ENCODE measurements at places on chromosomes 12 and 14.
A peak's percentile ranks its signal among the peaks of the same experiment; 100 is the strongest.

DNA sequence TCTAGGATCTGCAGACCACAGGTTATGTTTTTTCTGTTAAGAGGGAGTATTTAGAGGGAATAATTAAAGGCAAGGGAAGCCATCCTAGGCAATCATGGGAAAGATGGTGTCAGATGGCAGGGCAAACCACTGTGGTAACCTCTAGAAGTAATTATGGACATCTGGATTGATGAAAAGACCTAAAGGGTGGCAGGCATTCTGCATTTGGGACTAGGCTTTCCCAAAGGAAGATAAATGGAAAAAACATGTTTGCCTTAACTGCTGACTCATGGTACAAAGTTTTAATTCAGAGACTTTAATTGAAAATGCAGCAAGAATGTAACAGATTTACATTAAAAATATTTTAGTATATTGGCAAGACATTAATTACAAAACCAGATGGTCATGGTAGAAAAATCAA, 88.1 kb downstream of the TMEM30B start:
- DNase-seq, result no peak

DNA sequence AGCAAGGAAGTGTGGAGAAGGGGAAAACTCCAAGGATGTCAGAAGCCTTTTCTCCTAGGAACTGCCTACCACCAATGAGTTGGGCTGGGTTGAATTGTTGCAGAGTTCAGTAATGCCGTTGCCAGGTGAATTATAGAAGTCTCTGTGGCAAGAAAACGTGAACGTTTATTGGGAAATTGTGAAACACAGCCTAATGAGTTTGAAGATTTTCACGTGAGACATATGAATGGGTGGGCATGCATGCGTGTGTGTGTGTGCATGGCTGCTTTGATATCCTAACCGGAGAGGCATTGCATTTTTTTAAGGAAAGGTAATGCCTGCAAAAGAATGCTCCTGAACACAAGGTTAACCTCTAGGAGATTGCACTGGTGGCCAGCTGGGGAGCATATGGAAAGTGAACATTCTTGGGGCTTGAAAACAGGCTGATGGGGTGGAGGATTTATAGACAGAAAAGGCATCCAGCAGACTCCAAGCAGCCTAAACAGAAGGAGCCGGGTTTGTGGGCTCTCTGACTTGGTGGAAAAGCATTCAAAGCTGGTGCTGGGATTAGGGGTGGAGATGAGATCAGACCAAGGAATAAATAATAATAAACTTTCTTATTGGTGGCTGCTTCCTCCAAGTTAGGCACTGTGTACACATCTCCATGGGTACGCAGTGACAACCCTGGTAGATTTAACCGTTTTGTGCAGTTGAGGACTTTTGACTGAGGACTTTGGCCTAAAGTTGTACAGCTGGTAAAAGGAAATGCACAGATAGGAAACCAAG, 67.8 kb downstream of the NTF3 start:
- DNase-seq, result no peak

DNA sequence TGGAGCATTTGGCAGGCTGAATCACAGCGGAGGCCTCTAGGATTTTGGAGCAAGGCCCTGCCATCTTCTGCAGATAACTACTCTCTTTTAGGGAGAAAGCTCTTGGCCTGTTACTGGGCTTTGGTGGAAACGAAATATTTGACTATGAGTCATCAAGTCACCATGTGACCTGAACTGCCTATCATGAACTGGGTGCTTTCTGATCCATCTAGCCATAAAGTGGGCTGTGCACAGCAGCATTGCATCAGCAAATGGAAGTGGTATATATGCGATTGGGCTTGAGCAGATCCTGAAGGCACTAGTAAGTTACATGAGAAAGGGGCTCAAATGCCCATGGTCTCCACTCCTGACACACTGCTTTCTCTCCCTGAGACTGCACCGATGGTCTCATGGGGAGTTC, 21.1 kb downstream of the GYS2 start:
- DNase-seq, result no peak

GRCh38 chr14:74459289-74459946, 33.4 kb upstream of the SYNDIG1L start:
- DNase-seq, result no peak

- DNase-seq, result no peak
These were observed 4.8 kb upstream of the AEBP2 start for GRCh38 chr12:19434538-19434937.

- DNase-seq, result no peak
These were observed 127.4 kb upstream of the PRMT8 start for GRCh38 chr12:3363608-3364007.

DNA sequence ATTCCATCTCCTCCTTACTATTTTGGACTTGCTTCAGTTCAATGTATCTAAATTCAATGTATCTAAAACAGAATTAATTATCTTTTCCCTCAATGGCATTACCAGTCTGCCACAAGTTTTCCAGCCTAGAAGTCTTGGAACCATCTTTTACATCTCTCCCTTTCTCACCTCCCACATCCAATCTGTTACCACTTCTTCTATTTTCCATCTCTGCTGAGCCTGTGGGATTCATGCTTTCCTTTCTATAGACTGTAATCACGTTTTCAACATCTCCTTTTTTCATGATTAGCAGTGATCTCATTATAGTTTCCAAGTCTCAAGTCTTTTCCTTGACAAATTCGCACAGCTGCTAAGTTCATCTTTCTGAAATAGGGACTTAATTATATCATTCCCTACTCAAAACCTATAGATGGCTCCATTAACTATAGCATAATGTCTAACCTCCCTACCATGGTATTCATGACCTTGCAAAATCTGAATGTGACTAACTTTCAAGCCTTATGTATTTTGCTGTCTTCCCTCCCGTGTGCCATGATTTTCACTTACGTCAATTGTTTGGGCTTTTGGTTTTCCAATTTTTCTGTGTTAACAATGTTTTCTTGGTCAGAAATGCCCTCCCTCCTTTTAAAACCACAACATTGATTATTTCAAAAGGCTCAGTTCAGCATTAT, 20.5 kb upstream of the PTPRB start:
- no peak for DNase-seq

GRCh38 chr14:44027397-44027796, 479.7 kb downstream of the FSCB start:
- no peak for DNase-seq

- DNase-seq, result no peak
These were observed 46.6 kb upstream of the ESRRB start for GRCh38 chr14:76329154-76329928.

- no peak for DNase-seq
These were observed 17.9 kb upstream of the PTGR2 start for GRCh38 chr14:73833530-73834260.

DNA sequence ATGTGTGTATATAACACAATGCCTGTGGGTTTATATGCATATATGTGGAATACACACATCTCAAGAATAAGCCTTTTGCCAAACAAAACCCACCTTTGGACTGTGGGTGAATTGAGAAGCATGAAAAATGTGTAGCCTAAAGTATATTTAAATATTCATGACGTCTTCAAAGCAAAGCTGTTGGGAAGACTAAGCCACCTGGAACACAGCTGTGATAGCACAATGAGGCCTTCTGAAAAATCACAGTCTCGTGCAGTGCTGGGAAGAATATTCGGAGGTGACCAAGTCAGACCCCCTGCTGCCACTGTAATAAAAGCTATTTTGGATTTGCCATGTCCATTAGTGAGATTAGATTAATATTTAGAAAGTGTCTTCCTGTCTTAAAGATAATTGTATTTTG, 51.5 kb downstream of the SUDS3 start:
- DNase-seq, result no peak

DNA sequence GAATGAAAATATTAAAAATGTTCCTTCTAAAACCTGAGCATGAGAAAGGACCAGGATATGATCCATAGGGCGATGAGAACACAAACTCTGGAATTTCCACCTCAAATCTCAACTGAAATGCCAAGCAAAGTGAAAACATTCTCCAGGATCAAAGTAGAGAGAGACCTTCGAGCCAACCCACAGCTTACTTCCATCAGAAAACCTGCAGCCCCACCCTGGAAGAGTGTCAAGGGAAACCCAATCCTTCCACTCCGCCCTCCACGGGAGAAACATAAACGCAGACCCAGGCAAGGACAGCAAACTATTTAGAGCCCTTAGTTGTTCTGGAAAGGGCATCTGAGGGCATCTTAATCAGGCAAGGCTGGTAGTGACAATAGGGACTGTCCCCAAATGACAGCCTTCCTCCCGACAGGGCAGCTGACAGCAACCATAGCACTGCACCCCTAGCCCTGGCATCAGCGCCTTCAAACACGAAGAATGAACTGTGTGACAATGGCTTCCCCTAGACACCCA, 21.8 kb downstream of the SLC15A4 start:
- no peak for DNase-seq

- no peak for DNase-seq
These were observed 10.2 kb downstream of the ERG28 start for GRCh38 chr14:75650253-75651058.

DNA sequence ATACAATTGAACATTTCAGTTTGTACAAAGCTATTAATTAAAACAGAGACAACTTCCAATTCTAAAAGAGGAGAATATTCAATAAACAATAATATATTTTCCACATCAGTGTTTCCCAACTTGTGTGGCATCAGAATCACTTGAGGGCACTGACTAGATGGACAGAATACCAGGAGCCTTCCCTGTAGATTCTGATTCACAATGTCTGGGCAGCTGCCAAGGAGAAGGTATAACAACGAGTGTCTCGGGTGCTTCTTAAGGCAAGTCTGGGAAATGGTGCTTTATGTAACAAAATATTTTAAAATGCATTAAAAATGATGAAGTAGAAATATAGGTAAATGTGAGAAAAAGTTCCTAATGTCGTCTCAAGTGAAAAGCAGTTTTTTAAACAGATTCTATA, 26.2 kb downstream of the GALC start:
- no peak for DNase-seq

DNA sequence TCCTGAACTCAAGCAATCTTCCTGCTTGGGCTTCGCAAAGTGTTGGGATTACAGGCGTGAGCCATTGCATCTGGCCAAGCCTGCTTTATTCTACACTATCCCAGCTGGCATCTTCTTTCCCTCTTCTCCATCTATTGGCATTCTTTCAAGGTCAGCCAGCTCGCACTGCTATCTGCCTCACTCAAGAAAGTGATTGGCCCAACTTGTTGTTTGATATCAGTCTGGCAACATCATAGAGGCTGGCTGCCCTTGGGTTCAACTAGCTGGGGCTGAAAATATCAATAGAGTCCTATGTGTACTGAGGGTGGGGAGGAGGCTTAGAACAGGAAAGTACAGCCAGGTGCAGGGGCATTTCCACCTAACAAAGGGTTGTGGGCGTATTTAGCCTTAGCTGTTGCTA, 17.1 kb downstream of the GMFB start:
- no peak for DNase-seq

GRCh38 chr12:95411057-95411456, 62.9 kb upstream of the METAP2 start:
- no peak for DNase-seq

DNA sequence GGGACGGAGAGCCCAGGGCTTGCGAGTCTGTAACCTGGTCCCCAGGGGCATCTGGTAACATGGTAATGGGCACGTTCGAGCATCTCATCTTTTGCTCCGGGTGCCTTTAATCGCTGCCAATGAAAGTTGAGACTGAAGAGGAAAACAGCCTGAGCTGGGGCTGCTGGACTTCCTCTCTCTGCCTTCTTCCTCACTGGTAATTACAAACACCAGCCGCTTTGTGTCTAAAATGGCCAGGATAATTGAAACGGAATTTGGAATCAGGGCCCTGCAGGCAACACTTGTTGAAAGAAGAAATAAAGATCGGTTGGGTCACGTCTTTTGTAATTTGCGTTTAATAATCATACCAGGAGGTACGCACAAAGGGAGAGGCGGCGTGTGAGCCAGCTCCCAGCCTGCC, 51.5 kb upstream of the GPATCH2L start:
- DNase-seq, result no peak

DNA sequence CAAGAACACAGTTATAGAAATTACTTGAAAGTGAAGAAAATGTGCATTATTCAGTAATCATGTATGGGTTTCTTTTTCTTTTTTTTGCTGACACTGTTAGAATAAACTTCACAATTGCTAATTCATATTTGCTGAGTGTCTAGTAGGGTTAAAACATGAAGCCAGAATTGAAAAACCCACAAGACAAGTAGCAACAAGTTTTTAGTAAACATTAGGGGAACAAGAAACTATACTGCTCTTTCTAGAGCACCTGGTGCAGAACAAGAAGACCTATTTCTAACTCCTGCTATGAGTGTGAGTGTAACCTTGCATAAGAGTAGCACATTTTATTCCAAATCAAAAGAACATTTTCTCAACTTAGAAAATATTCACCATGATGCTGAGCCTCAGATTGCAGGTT, 83.2 kb downstream of the ITPR2 start:
- no peak for DNase-seq

DNA sequence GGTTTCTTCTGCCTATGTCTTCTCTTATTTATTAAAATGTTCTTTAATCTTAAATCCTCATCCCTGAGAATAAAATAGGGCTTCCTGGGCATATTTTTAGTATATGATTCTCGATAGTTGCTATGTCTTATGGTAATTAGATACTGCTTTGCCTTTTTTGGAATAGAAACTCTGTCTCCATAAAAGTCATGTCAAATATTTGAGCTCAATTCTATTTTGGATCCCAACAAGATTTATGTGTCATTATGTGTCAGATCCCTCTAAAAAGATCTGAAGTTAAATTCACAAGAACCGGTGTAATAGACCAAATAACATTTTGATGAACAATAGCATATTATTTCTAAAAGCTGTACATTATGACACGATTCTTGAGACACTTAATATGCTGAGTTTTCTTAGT, 312.5 kb upstream of the PDE3A start:
- DNase-seq, result no peak

- DNase-seq, result peak; percentile 11
These were observed 1.3 kb downstream of the DDN start for GRCh38 chr12:48997719-48998496.

GRCh38 chr12:9084417-9084816, 31.3 kb downstream of the A2M start:
- DNase-seq, result no peak

DNA sequence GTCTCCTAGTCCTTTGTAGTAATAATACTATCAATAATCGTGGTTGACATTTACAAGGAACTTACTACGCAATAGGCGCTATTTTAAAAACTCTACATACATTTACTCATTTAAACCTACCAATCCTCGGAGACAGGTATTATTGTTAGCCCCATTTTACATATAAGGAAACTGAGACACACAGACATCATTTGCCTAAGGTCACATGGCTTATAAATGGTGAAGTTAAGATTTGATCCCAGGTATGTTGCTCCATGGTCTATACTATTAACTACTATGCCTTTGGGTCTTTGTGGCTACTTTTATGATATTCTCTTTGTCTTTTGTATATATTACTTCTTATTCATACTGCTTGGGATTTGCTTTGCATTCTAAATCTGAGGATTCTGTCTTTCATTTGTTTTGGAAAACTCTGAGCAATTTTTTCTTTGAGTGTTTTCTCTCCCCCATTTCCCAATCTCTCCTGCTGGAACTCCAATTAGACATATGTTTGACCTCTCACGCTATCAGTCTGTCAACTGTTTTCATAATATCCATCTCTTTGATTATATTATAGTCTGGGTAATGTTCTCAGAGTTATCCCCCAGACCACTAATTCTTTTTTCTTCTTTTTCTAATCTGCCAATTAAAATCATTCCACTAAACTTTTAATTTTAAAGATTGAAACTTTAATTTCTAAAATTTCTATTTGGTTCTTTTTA, 10.9 kb downstream of the NT5DC3 start:
- no peak for DNase-seq

GRCh38 chr12:5390174-5390799, 41.6 kb upstream of the NTF3 start:
- no peak for DNase-seq

- no peak for DNase-seq
These were observed 60.0 kb upstream of the PARP11 start for GRCh38 chr12:3933074-3933818.

GRCh38 chr14:23861666-23862065, 91.9 kb upstream of the DHRS4 start:
- DNase-seq, result no peak
